Hematopoietic multipotent progenitor cell (in vitro differentiated cells): ENCODE measurements at places on chromosomes 2 and 18.
A peak's percentile ranks its signal among the peaks of the same experiment; 100 is the strongest.

- DNase-seq, result no peak
Measured at GRCh38 chr2:143816916-143817315, 687.7 kb downstream of the ARHGAP15 start.

DNA sequence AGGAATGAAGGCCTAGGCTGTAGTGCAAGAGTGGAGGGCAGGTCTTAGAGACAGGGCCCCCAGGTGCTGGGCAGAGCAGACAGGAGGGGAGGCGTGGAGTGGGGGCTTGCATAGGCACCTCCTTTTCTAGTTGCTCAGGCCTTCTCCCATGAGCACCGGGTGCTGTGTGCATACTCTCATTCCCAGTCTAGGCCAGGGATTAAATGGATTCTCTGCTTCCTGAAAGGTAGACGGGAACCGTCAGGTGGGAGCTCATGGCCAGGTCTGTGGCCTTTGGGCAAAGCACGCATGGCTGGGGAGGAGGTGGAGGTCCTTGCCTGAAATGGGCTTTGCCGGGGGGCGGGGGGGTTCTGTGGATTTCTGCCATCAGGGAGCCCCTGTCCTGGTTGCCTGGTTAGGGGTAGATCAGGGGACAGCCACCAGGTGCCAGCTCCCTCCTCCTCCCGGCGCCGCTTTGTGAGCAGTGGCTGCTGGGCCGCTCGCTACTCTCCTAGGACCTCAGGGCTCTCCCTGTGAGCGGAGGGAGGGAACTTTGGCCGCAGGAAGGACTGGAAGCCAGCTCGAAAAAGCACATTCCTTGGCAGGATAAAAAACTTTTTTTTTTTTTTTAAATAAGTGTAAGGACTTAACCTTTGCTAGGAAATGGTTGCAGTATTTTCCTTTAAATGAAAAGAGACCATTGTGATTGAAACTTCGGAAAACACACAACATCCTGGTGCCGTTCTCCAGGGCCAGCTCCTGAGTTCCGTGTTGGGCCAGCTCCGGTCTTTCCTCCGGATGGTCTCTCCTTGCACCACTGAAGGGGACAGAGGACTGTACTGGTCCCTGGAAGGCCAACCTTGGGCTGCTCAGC lies 82.8 kb upstream of the HAAO start:
- DNase-seq, result no peak

- DNase-seq, result no peak
Measured at GRCh38 chr2:28166956-28167355, 225.7 kb upstream of the FOSL2 start.

DNA sequence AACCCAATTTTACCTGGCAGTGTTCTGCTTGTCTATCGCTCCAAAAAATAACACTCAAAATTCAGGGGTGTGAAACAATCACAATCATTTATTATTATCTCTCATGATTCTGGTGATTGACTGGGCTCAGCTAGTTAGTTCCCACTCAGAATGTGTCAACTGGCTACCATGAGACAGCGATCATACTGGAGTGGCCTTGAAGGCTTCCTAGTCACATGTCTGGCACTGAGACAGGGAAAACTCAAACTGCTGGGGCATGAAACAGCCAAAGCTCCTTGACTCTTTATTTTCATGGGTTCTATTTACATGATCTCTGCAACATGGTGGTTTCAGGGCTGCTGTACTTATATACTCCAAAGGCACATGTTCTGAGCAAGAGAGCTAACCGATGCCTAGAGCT lies 6.2 kb upstream of the ANXA4 start:
- no peak for DNase-seq

DNA sequence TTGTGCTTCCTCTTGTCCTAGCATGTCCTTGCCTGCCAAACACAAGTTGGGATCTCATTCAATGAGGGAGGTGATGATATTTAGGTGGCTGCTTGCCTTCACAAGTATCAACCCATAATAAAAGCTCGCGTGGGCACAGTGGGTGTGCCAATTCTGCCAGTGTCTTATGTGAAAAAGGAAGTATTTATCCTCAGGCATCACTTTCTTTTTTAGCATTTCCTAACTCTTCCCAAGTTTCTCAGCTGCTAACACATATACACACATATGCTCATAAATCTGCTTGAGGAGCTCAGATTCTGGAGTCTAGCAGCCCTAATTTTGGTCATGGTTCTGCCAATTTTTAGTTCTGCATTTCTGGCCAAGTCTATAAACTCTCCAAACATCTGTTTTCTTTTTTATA lies 319.5 kb upstream of the HNMT start:
- DNase-seq, result no peak

- no peak for DNase-seq
Measured at GRCh38 chr2:238594796-238595749, 168.3 kb downstream of the ASB1 start.

GRCh38 chr2:15993232-15993610 lies 52.9 kb downstream of the MYCN start:
- no peak for DNase-seq

DNA sequence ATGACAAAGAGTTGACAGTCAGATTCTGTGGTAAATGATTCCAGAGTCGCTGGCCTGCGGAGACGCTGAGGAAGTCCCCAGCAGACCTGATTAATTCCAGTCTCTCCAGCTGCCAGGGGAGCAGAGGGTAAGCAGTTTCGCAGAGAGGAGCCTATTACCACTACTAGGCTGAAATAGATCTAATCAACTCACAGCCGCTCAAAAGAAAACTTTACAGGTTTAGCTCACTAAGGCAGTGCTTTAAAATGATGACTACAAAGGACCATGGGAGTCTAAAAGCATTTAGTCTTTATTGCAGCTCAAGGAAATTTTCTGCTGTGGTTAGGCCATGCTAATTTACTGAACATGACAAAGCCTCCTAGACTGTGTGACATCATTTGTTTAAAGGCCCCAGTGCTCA lies 445.6 kb upstream of the POU3F3 start:
- no peak for DNase-seq

DNA sequence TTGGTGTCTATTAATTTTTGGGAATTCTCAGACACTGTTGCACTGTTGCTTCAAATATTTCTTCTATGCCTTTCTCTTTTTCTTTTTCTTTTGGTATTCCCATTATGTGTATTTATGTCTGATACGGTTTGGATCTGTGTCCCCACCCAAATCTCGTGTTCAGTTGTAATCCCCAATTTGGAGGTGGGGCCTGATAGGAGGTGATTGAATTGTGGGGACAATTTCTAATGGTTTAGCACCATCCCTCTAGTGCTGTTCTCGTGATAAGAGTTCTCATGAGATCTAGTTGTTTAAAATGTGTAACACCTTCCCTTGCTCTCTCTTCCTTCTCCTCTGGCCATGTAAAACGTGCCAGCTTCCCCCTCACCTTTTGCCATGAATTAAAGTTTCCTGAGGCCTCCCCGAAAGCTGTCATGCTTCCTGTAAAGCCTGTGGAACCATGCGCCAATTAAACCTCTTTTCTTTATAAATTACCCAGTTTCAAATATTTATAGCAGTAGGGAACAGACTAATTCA lies 26.8 kb downstream of the EHBP1 start:
- no peak for DNase-seq

DNA sequence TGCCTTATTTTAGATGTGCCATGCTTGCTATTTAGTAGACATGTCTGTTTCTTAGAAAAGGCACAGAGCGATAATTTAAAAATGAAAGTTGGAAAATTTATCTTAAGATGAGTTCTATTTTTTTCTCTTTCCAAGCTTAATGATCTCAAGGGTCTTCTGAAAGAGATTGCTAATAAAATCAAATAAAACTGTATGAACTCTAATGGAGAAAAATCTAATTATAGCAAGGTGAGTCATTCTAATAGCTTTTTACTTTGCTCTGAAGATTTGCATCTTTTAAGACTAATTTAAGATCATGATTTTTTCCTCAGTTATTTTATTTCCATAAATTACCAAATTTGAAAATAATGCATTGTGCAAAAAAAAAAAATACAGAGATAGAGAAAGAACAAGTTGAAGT lies 36.1 kb upstream of the SPP2 start:
- no peak for DNase-seq

DNA sequence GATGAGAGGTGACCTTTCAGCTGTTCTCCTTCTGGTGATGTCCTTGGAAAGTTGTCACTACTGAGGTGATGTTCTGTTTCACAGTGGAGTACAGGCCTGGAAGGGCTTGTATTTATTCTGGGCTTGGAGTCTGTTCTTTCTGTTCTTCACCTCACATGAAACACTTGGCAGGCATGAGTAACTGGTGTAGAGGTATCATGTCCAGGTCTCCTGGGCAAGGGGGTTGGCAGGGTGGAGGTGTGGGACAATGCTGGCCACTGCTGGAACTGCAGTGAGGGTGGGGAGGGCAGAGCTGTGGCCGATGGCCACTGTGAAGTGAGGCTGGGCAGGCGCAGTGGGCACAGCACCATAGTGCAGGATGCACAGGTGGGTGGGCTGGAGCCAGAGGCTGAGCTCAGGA lies 35.4 kb downstream of the PLEKHB2 start:
- DNase-seq, result no peak

GRCh38 chr18:78876868-78877267 lies 102.8 kb upstream of the SALL3 start:
- DNase-seq, result no peak

DNA sequence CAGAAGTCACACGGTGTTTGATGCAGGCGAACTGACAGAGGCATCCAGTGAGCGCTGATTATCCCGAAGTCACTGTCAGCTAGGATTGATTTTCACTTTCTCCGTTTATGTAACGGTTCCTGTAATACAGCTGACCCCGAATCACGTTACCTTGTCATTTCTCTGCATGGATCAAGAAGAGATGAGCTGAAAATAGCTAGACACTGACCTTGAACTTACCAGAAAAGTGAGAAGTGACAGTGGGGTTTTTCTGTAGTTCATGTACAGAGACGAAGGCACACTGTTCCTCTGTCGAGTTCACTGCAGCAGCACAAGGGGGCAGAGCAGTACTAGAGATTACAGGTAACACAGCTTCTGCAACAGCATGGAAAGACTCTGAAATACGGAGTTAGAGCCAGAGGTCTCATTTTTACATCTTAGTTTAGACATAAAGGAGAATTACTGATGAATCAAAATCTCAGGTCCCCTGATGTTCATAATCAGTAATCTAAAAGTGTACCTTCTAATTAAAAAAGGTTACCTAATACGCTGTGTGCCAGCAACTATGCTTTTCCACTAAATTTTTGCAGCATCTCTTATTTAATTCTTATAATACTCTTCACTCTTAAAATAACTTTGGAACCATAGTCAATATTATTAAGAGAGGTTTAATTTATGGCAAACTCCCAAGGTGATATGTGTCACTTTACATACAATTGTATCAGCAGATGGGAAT lies 33.1 kb downstream of the ARHGAP15 start:
- DNase-seq, result peak; percentile 79
